Type B pancreatic cell (in vitro differentiated cells): ENCODE measurements at places on chromosomes 12 and 14. TPM values are rescaled to one million over a fixed set of nuclear protein-coding genes. Genes with fewer than 3 reads are reported as not detected.
A peak's percentile ranks its signal among the peaks of the same experiment; 100 is the strongest.

Gene ACSS3
- total RNA-seq, result 24.5 and 28.0 TPM in 2 replicates

Gene ABCD2
- 0.12 and 0.34 TPM in 2 replicates for total RNA-seq

DNA sequence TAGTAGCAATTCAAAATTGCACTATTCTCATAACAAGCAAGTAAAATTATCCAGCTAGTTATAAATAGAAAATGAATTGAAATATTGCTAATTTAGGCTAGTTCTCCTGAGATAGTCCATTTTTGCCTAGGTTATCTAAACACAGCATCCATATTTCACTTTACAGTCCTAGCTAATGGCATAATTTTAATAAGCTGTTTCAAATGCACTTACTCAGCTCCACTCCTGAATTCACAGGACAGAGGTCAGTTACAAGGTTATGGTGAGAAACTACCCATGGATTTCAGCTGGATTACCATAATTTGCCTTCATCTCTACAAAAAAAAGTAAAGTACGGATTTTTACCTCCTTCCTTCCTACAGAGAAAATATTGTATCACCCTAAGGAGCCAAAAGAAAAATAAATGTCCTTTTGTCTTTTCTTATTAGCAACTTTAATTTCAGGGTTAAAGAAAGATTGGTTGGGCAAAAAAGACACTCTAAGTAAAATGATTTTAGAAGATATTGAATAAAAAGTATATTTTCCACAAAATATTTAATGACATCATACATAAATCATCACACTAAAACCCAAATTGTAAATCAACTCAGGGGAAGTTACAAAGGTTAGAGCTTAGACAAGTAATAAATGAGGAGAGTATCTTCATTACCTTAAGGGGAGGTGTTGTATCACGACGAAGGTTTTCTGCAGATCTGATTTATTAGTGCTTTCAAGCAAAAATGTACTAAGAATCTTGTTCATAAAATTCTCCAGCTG, 377.4 kb downstream of the C12orf50 start:
- no peak for DNase-seq

Gene GDF11
- 11.8 and 40.1 TPM in 2 replicates for total RNA-seq

DNA sequence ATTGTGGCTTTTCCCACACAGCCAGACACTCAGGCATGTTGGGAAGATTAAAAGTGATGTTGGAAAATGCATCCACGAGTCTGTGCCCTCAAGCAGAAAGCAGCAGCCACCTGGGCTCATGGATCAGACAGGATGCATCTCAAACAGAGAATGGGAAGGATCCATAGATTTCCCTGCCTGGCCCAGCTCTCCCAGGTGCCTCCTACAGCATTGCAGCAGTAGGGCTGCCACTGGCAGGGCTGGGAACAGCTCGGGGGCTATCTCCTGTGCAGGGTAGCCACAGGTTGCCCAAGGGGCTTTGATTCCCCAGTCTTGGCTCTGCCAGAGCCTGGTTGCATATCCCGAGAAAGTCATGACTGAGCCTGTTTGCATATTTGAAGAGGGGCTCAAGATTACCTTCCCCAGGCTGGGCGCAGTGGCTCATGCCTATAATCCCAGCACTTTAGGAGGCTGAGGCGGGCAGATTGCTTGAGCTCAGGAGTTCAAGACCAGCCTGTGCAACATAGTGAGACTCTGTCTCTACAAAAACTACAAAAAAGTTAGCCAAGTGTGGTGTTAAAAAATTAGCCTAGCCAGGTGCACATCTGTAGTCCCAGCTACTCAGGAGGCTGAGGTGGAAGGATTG, 19.5 kb downstream of the C14orf132 start:
- DNase-seq, result peak; percentile 40

Gene CLEC9A
- not detected in 2 replicates for total RNA-seq

Gene LTB4R2
- total RNA-seq, result 6.5 and 9.4 TPM in 2 replicates

Gene MANSC1
- total RNA-seq, result 16.8 and 77.1 TPM in 2 replicates

GRCh38 chr12:124694250-124694649, 126.8 kb upstream of the NCOR2 start:
- DNase-seq, result no peak

GRCh38 chr12:85865890-85866289, 8.2 kb upstream of the NTS start:
- no peak for DNase-seq

- DNase-seq, result no peak
Observed at GRCh38 chr12:123034022-123034541, 53.6 kb downstream of the ARL6IP4 start.

DNA sequence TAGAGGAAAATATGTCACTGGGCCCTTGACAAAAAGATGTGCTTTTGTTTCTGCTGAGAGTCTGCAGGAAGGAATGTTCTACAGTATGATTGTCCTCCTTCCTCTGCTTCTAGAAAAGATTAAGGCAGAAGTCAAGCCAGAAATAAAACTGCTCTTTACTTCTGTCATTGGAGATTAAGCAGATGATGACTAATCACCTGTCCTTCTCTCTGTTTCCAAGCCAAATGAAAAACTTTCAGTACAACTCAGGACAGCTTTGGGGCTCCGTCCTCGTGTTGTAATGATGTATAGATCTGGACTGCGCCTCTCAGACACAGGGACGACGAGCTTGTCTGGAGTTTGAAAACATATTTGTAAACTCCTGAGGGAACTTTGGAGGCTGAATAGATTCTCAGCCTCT, 159.3 kb downstream of the DYRK2 start:
- no peak for DNase-seq

Gene PRIM1
- total RNA-seq, result 13.1 and 27.0 TPM in 2 replicates

- DNase-seq, result no peak
Observed at GRCh38 chr12:125214289-125214688, 149.1 kb downstream of the AACS start.

Gene TMEM19
- total RNA-seq, result 11.4 and 15.3 TPM in 2 replicates
